Cardiac atrium fibroblast (primary cell): ENCODE measurements at places on chromosomes 13 and 19. TPM values are rescaled to one million over a fixed set of nuclear protein-coding genes. Genes with fewer than 3 reads are reported as not detected.

LILRB3 gene
- not detected in 2 replicates for total RNA-seq

SYNE4 gene
- total RNA-seq: not detected in 2 replicates

ZNF850 gene
- 2.3 and 2.8 TPM in 2 replicates for total RNA-seq

ZNF878 gene
- total RNA-seq: 0.36 and 0.49 TPM in 2 replicates

ERICH6B gene
- total RNA-seq: not detected in 2 replicates

TTC9B gene
- total RNA-seq: not detected in 2 replicates

GPR18 gene
- total RNA-seq: not detected in 2 replicates

PLA2G4C gene
- 4.5 and 6.3 TPM in 2 replicates for total RNA-seq

TBCB gene
- total RNA-seq: 176 and 267 TPM in 2 replicates

FAM83E gene
- 0.32 TPM in 1 of 2 replicates, not detected in the other for total RNA-seq
